Kidney capillary endothelial cell (primary cell): ENCODE measurements at places on chromosomes 6 and 20.

GRCh38 chr6:26295691-26296555 lies 69.1 kb upstream of the BTN3A2 start:
- DNase-seq, result no peak

DNA sequence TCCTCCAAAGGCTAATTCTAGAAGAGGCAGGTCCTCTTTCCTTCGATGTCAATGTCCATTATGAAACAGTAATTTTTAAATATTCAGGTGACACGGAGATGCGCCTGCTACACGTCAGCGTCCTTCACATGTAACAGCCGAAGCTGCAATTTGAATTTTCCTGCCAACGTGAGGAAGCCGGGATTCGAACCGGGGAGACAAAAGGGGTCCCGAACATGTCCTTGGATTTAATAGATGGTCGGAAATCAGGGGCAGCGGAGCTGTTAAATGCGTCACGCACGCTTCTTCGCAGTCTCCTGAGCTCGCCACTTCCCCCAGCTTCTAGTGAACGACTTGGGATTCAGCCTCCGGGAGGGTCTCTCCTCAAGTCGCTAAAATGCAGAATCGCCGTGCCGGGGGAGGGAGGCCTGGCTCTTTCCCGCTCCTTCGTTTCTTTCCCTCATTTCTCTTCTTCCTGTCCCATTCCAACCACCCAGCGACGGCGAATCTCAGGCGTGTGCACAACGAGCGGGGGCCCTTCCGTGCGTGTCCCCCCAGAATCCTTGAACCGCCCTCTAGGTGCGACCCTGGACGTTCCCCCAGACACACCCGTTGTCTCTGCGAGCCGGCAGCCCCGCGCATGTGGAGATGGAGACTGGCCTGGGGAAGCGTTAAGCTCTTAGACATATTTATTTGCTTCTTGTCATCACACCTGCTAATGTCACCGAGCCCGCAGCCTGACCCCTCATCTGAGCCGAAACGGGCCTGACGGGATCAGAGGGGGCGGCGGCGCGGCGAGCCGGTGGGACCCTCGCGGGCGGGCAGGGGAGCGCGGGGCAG lies 1.3 kb upstream of the FOXC1 start:
- DNase-seq, result no peak

DNA sequence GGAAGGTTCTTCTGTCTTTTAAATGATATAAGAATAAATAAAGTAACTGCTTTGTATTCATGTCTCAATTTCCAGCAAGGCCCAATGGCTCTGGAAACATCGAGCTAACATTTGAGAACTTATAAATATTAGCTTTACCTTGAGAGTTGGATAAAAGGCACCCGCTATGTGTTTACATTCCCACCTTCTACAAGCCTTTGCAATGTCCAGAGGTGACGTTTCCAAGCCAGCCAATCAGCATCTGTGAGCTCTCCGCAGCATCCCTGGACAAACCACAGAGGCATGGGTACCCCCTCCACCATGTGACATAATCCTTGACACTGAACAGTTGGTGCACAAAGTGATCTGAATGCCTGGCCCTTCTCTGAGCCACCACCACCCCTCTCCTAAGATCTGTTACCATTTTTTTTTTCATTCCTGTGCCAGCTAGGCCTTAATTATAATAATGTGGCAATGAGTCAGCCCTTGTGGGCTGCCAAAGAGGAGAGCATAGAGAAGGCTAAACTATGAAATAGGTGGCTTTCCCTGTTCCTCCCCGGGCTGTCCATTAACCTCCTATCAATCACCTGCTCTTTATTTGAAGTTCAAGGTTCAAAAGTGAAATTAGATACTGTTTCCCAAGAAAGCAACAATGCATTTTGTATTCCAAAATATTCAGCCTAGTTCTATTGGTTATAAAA lies 4.1 kb downstream of the CBLN4 start:
- no peak for DNase-seq

GRCh38 chr20:62366370-62367135 lies 559 bp downstream of the LAMA5 start:
- no peak for DNase-seq
